Activated T-helper 9 cell treated with anti-CD3 and anti-CD28 coated beads, Interleukin-2, amount 50 U/mL, for 16 hours (primary cell): ENCODE measurements at places on chromosomes 4 and X.

DNA sequence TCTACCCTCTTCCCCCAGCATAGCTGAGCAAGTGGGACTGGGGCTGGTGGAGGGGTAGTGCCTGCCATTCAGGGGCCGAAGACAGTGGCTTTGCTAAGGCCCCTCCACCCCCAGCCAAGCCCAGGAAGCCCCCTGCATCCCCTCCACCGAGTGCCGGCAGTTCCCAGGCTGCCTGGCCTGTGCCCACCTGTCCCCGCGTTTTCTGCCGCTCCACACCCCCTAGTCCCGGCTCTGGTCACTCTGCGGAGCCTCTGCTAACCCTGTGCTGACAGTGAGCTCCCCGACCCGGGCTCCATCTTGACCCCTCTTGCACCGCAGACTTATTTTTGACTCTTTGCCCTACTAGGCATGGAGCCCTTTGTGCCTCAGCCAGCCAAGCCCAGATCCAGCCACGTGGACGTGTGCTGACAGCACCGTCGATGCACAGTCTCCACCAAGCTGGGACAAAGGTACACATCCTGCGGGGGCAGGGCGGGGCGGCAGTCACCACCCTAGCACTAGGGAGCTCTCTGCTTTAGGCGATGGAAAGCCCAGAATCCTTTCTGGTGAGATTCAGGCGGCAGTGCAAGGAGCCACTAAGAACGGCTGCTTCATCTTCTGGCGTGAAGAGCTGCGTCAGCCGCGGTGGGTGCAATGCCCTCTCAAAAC, 96.6 kb downstream of the PHKA2 start:
- no peak for DNase-seq

DNA sequence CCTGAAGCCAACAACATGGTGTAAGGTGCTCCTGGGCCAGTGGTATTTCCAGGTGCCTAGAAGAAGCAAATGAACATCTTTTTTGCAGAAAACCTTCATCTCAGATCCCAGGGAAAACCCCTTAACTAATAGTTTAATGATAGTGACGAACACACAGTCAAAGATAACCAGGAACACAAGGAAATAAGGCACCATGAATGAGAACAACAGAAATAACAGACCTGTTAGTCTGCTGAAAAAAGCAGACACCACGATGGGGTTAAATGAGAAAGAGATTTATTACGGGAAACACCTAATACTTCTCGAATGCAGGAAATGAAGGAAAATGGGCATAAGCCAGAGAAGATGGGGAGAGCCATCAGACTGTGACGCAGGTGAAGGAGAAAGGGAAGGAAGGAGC, 30.6 kb upstream of the WWC2 start:
- DNase-seq, result no peak

GRCh38 chr4:87427518-87427868, 5.1 kb downstream of the NUDT9 start:
- no peak for DNase-seq

DNA sequence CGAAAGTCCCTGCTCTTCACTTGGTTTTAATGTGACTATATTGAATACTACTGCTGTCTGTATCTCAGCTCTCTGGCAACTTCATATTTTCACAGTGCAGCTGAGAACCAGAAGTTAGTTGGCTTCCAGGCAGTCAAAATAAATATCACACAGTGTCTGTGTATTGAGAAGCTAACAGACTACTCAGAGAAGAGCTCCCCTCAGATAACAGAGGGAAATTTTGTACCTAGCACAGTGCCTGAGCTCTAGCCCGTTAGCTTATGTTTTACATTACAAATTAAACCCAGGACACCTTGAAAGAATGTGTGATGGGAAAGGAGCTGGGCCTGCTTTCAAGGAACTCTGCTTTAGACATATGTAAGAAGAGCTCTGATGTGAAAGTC, 22.7 kb downstream of the JADE1 start:
- DNase-seq, result no peak
